ENCODE measurements at places on chromosomes 1 and 21.

DNA sequence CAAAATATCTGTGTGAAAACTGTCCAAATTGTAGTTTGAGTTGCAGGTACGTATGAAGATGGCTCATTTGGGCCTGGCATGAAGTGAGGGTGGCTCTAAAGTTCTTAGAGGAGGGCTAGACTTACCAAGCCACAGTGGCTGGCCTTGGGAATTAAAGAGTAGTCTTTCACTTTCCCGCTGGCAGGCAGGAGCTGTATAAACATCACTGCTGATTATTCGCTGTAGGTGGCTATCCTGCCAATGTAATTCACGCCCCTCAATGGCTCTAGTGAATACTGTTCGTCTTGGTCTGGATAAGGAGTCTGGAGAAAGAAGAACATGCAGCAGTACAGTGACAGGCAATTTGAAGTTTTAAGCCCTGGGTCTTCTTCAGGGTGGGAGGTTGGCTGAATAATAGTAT is 31.0 kb downstream of the UROD start:
- no peak for DNase-seq

GRCh38 chr1:239222999-239223398 is 163.4 kb upstream of the CHRM3 start:
- DNase-seq, result no peak

DNA sequence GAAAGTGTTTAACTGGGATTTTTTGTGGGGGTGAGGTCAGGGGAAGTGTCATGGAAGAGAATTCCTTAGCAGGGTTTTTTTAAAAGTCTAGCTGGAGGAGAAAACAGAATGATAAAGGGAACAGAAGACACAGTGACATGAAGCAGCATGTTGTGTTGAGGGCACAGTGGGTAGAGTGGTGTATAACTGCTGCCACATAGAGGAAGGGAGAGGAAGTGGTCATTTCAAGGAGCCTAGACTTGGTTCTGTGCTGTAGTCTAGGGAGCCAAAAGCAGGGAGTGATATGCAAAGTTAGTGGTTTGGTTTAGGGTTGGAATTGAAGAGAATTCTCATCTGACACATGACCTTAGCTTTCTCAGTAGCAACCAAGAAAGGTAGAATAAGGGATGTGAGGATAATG is 10.2 kb downstream of the EEIG2 start:
- DNase-seq, result no peak

DNA sequence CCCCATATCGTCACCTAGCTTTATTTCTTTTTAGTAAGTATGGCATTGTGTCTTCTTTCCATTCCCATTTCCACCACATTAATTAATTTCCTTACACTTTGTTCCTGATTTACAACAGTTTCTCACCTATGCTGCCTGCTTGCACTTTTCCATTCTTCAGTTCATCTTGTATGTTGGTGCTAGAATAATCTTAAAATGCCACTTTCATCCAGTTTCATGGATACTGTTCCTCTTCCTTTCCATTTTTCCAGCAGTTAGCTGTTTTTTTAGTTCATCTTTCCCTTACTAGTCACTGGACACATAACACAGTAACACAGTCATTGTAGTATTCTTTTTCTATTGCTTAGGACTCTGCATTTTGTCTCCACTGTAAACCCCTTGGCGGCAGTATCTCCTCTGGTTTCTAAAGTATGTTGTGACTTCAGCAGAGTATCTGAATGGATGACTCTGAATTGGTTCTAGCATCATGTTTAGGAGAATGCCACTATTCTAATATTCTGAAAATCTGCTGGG is 2.1 kb downstream of the CDC7 start:
- peak; percentile 55 for DNase-seq

DNA sequence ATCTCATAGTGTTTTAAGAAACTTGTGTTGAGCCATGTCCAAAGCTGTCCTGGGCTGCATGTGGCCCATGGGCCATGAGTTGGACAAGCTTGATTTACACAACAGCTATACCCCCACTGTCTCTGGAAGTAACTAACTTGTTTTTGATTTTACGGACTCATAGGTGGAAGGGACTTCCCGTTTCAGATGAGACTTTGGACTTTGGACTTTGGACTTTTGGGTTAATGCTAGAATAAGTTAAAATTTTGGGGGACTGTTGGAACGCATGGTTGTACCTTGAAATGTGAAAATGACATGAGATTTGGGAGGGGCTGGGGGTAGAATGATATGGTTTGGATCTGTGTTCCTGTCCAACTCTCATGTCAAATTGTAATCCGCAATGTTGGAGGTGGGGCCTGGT is 52.6 kb upstream of the ZSWIM5 start:
- no peak for DNase-seq

DNA sequence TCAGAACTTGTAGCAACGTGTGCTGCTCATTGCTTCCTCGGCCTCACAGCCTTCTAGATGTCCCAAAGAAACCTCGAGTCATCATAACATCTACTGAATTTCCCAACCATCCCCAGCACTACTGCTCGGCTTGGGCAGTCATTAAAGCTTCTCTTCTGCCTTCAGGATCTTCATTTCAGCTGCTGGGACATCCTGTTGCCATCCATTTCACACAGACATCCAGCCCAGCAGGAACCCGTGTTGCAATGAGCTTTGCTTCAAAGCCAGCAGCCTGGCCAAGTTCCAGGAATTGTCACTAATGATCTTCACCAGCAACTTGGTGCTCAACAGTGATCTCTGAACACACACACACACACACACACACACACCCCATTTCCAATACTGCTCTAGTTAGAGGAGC is 18.5 kb downstream of the WLS start:
- peak; percentile 79 for DNase-seq

GRCh38 chr1:29967261-29967660 is 730.9 kb downstream of the PTPRU start:
- no peak for DNase-seq
